ENCODE measurements at places on chromosomes 13 and 19. TPM values are rescaled to one million over a fixed set of nuclear protein-coding genes. Genes with fewer than 3 reads are reported as not detected.
A peak's percentile ranks its signal among the peaks of the same experiment; 100 is the strongest.

DNA sequence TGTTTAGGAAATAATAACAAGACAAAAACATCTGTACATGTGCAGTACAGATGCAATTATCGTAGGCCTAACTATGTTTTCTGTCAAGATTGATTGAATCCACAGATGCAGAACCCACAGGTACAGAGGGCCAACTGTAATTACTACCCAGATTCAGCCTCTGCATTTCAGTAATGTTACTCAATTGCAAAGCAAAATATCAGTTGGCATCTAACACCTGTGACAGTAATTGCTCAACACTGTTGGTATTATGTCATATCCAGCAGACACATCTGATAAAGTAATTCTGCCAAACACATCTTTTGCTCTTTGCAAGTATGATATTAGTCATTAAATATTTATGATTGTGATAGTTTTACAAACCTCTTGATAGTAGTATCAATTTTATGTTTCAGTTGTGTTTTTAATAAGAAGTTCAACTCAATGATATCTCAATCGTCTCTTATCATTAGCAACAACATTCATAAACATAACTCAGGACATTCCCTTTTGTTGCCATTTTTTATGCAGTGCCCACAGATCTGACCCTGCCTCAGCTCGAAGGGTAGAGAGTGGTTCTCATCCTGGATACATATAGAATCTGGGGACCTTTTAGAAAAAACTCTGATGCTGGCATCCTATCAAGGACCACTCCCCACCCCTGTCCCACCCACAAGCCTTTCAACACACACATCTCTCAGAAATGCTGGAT lies 104.7 kb downstream of the MYCBP2 start:
- DNase-seq: no peak

NUP62 gene
- 100 TPM for total RNA-seq

ZNF420 gene
- total RNA-seq: 13.7 TPM

DNA sequence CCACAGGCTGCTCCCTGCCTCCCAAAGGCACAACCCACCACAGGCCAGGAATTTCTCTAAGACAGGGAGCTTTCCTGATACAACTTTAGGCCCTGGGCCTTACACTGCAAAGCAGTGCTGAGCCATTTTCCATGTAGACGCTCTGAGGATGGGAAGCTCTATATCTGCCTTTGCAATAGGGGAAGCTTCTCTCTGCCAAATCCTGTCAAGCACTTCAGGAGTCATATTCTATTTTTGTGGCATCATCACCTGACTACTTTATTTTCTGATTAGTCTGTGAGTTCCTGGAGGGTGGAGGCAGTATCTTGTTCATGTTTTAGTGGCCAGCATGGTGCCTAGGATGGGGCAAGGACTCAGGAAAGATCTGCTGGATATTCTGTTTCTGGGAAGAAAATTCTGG lies 382.0 kb downstream of the ZNF536 start:
- DNase-seq: no peak

DNA sequence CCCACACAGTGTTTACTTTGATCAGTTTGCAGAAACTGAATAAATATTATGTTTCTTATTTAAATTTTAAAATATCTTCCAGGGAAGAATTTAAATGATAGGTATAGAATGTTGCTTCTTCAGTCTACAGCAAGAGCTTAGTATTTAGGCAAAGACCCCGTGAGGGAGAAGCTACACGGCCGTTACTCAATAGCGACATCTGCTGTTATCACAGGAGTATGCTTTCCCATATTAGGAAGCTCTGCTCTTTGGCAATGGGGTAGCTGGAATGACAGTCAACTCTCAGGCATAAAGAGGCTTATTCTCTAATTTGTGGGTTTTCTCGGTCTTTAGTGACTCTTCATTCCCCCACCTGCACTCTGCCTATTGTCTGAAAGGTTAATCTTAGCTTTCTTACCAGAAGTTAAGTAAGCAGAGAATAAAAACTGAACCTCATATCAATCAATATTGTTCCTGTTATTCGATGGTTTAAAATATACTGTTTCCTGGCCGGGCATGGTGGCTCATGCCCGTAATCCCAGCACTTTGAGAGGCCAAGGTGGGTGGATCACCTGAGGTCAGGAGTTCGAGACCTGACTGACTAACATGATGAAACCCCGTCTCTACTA lies 13.2 kb upstream of the LHFPL6 start:
- peak; percentile 89 for DNase-seq

DNA sequence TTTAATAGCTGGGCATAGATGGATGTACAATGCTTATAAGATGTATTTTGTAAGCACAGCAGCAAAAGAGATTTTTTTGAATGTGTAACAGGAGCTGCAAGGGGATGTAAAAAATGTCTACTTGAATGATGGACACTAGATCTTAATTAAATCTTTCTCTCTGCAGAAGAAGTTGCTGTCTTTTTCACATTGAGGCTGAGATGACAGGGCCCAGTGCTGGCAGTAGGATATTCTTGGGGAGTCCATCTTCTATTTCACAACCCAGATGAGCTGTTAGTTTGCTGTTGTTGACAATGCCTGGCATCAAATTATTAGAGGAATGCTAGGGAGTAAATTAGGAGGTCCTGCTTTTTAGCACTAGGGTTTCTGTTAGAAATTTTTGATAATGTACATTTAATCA lies 698.7 kb downstream of the SLITRK5 start:
- no peak for DNase-seq

DNA sequence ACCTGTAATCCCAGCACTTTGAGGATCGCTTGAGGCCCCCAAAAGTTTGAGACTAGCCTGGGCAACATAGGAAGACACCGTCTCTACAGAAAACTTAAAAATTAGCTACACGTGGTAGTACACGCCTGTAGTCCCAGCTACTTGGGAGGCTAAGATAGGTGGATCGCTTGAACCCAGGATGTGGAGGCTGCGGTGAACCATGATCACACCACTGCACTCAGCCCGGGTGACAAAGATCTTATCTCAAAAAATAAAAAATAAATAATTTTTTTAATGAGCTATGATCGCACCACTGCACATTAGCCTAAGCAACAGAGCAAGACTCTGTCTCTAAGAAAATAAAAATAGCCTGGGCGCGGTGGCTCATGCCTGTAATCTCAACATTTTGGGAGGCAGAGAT lies 6.6 kb downstream of the RCBTB2 start:
- no peak for DNase-seq

DNA sequence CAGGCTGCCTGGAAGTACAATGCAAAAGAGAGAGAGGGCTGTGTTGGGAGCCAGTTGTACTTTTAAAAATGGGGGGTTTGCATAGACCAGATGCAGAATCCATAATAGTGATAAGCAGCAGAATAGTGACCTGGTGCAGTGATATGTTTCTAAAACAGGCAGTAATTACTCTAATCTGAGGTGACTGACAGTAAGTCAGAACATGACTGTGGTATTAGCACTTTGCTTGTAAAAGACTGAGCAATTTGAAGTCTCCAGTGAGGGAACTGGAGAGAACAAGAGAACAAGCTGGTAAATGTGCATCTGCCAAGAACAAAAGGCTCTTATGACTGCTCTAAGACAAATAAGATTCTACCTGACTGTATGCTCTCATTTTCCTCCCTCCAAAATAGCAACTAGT lies 383.4 kb downstream of the ITGBL1 start:
- no peak for DNase-seq

DNA sequence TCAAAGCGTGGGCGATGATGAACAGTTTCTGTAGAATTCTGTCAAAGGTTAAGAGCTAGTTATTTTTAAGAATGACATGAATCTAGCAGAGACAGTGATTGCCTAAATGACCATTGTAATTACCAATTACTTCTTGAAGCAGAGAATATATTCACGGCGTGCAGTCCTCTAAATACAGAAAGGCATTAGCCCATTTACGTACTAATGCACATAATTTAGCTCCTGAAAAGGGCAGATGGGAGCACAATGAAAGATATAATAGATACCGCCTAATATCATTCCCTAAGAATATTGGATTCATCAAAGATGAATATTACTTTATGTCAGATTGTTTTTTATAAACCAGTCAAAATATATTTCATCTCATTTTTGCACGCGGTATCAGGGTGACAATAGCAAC lies 212.4 kb downstream of the URI1 start:
- no peak for DNase-seq

DNA sequence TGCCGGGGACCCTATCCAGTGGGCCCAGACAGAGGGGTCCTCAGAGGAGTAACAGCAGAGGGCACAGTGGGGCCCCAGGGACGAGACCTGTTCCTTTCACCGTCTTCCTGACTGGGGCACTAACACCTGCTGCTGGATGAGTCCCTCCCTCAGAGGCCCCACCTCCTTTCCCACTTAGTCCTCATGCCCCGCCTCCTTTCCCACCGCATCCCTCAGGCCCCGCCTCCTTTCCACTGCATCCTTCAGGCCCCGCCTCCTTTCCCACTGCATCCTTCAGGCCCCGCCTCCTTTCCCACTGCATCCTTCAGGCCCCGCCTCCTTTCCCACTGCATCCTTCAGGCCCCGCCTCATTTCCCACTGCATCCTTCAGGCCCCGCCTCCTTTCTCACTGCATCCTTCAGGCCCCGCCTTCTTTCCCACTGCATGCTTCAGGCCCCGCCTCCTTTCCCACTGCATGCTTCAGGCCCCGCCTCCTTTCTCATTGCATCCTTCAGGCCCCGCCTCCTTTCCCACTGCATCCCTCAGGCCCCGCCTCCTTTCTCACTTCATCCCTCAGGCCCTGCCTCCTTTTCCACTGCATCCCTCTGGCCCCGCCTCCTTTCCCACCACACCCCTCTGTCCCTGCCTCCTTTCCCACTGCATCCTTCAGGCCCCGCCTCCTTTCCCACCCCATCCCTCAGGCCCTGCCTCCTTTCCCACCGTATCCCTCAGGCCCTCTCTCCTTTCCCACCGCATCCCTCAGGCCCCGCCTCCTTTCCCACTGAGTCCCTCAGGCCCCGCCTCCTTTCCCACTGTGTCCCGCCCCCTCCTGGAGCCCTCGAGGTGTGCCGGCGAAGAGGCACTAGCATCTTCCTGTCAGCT lies 6.7 kb downstream of the SPPL2B start:
- DNase-seq: no peak

GRCh38 chr13:30450066-30450465 lies 15.7 kb downstream of the HMGB1 start:
- no peak for DNase-seq

DAND5 gene
- total RNA-seq: 0.17 TPM
